ENCODE measurements at places on chromosomes 2 and 18.

- no peak for DNase-seq
Measured at GRCh38 chr2:38533180-38533579, 69.5 kb downstream of the HNRNPLL start.

- DNase-seq: no peak
Measured at GRCh38 chr2:41904459-41904858, 143.4 kb upstream of the PKDCC start.

DNA sequence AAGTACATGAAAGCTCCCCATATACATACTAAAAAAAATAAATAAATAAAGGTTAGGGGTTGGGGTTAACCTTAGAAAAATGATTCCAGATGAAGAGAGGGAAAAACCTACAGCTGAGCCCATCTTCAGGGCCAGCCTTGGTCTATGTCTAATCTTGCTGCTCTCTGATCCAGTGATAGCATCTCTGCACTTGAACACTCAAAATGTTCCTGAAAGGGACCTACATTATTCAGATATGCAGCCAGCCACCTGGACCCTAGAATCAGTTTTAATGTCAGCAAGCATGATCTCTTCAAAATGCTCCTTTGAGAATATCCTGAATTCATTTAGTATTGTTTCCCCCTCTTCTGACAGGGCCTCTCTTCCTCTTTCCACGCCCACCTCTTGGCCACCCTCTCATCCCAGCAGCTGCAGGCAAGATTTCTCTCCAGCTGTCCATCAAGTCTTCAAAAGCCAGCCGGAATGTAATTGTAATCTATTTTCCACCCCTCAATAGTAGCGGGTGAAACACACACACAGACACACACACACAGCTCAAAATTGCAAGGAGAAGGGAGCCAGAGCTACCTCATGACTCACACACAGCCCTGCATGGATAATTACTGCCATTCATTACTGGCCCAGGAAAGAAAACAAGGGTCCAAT is 135.5 kb downstream of the MYO3B start:
- DNase-seq: no peak

GRCh38 chr2:138494265-138494966 is 7.2 kb upstream of the SPOPL start:
- no peak for DNase-seq

GRCh38 chr2:23283653-23284052 is 101.3 kb upstream of the KLHL29 start:
- no peak for DNase-seq

- DNase-seq: no peak
Measured at GRCh38 chr18:56330366-56331110, 307.9 kb downstream of the TXNL1 start.

DNA sequence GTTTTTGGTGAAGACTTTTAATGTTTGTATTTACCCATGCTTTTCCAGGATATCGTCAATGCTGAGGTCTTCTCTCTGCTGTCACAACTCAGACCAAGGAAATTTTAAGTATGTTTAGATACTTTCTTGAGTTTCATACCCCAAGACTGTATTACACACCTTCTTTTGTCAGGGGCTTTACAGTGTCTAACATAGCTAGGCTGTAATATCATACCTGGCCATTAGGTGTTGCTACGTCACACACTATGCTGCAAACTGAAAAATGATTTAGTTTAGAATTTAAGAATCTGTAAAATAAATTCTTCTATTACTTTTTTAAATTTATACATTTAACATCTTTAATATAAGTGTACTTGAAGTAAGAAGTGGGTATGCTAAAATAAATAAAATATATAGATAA is 358.4 kb upstream of the NRP2 start:
- DNase-seq: no peak

- no peak for DNase-seq
Measured at GRCh38 chr18:13756261-13756660, 29.8 kb downstream of the RNMT start.

DNA sequence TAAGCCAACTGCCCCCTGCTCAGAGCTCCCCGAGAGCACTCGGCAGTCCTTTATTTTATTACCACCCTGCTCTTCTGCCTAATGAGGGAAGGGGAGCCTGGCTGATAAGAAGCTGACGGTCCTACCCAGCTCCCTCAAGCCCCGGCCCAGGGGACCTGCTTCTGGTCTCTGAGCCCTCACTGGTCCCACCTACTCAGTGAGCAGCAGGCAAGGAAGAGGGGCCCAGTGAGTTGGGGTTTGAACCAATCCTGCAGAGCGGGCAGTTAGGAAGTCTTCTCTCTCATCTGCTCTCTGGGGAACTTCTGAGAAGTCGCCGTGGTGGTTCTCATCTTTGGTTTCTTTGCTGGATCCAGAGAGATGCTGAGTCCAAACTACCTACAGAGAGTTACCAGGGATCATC is 218.9 kb downstream of the NDUFA10 start:
- DNase-seq: no peak

DNA sequence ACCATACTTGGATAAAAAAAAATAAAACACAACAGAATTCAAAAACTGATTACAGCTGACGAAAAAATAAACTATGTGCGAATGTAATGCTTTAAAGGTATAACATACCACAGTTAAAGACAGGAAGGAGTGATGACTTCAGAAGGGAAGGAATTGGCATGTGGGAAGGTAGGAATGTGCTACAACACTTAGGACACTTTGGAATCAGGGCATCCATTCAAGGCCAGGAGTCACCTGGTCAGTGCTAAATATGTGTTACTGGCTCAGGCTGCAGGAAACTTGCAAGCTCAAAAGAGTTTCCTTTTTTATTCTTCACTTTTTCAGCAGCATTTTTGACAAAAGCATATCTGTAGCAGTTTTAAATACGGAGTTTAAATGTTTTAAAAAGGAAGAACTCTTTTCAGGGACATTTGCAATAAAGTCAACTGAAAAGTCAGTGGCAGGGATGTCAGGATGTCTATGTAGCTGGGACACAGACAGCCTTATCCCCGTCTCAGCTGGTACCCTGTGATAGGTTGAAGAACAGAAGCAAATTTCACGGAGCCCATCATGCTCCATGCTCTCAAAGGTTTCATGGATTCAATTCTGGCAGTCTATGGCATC is 138.0 kb upstream of the KLHL14 start:
- DNase-seq: no peak

- DNase-seq: no peak
Measured at GRCh38 chr2:8115966-8116365, 565.9 kb upstream of the ID2 start.

DNA sequence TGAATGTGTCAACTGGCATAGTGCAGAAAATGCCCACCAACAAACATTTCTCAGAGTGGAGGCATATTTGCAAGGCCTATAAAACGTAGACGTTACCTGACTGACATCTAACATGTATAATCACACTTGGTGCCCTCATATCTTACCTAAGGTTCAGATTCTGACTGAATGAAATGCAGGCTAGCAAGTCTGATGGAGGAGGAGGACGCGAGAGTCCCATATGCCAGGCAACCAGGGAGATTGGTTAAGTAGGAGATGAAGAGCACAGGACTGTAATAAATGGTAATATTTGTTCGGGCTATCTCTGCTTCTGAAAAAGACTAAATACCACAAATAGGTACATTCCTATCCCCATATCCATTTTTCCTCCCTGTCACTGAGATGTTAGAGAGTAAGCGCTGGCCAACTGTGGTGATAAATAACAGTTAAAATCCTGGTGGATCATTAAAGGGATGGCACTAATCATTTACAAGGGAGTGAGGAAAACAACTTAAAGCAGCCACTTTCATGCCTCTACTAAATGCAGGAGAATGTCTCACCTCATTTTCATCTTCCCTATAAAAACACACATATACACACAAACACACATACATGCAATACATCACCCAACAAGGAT is 217.2 kb downstream of the TMEM163 start:
- no peak for DNase-seq

Data from T-helper 2 cell (primary cell).